ENCODE measurements at places on chromosomes 6 and 20. TPM values are rescaled to one million over a fixed set of nuclear protein-coding genes. Genes with fewer than 3 reads are reported as not detected.

RPN2 gene
- total RNA-seq = 156 TPM

CALHM6 gene
- 43.4 TPM for total RNA-seq

XPO5 gene
- 22.4 TPM for total RNA-seq

PLCB1 gene
- total RNA-seq = 4.7 TPM

SLC17A2 gene
- 0.05 TPM for total RNA-seq

APOBEC2 gene
- 12.0 TPM for total RNA-seq

GLP1R gene
- under 0.01 TPM for total RNA-seq

PPP1R14C gene
- 0.42 TPM for total RNA-seq

FLOT1 gene
- 67.1 TPM for total RNA-seq

CGAS gene
- total RNA-seq = 6.1 TPM

ZBP1 gene
- total RNA-seq = 2.0 TPM

BCAS1 gene
- total RNA-seq = 0.38 TPM

C6orf163 gene
- total RNA-seq = 1.7 TPM

NOX3 gene
- total RNA-seq = not detected

- no peak overlapping the region for H3K27ac ChIP-seq
- H3K4me1 ChIP-seq = no peaks in the 10 kb centered on the region
- no peak overlapping the region for H3K4me3 ChIP-seq
- no peak for DNase-seq
- H3K27me3 ChIP-seq = no peaks in the 10 kb centered on the region
Measured at GRCh38 chr6:14596410-14596809, 478.8 kb downstream of the CD83 start.

- no peak overlapping the region for H3K27ac ChIP-seq
- H3K36me3 ChIP-seq = no peaks in the 10 kb centered on the region
- H3K4me3 ChIP-seq = no peak overlapping the region
- DNase-seq = no peak
- H3K27me3 ChIP-seq = no peaks in the 10 kb centered on the region
Measured at GRCh38 chr6:20686142-20686541, 151.9 kb downstream of the CDKAL1 start.

GRCh38 chr6:38168126-38168525, 348.6 kb downstream of the ZFAND3 start:
- no peak overlapping the region for H3K27ac ChIP-seq
- no peaks in the 10 kb centered on the region for H3K36me3 ChIP-seq
- H3K27me3 ChIP-seq = no peaks in the 10 kb centered on the region
- no peak for DNase-seq
- no peak overlapping the region for H3K4me3 ChIP-seq

- no peak overlapping the region for H3K27ac ChIP-seq
- H3K36me3 ChIP-seq = no peaks in the 10 kb centered on the region
- H3K4me3 ChIP-seq = no peak overlapping the region
- no peak for DNase-seq
- no peaks in the 10 kb centered on the region for H3K27me3 ChIP-seq
Measured at GRCh38 chr6:85360794-85361642, 88.9 kb upstream of the NT5E start.

GRCh38 chr6:37759221-37760144, 60.0 kb upstream of the ZFAND3 start:
- H3K4me3 ChIP-seq = no peak overlapping the region
- no peak for DNase-seq
- no peak overlapping the region for H3K27ac ChIP-seq
- no peaks in the 10 kb centered on the region for H3K36me3 ChIP-seq

DNA sequence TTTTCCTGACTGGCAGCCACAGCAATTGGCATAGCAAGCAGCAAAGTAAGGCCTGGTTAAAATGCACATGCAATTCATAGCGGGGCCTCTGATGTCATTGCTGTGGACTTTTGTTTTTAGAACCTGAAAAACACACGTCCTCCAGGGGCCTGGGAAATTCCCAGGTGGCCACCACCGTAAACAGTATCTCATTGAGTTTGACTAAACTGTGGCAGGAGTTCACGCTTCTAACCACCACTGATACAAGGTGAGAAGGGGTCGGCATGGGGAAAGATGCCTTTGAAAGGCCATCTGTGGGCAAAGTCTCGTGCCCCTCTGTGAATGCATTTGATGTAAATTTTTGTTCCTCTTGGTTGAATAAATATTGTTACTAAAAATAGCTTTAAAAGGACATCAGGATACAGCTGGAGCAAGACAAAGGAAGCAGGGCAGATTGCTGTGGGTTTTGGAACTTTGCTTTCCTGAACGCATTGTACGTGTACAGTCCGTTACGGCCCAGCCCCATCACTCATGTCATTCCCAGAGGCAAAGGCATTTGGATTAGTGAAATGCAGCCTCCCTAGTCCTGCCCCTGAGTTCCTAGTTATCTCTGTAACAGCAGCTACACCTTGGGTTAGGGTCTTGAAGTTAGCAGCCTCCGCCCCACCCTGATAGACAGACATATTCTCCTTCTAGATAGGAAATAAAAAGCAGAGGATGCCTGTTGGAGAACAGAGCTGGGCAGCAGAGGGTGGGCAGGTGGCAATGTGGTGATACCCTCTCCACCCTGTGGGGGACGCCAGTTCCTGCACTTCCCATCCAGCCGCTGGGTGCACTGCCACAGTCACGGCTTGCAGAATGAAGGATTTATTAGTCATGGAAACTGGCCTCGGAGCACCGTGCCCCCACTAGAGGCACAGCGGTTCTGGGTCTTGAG, 80.3 kb downstream of the ZDHHC14 start:
- H3K27ac ChIP-seq = no peak overlapping the region
- H3K36me3 ChIP-seq = no peaks in the 10 kb centered on the region
- no peak for DNase-seq

DNA sequence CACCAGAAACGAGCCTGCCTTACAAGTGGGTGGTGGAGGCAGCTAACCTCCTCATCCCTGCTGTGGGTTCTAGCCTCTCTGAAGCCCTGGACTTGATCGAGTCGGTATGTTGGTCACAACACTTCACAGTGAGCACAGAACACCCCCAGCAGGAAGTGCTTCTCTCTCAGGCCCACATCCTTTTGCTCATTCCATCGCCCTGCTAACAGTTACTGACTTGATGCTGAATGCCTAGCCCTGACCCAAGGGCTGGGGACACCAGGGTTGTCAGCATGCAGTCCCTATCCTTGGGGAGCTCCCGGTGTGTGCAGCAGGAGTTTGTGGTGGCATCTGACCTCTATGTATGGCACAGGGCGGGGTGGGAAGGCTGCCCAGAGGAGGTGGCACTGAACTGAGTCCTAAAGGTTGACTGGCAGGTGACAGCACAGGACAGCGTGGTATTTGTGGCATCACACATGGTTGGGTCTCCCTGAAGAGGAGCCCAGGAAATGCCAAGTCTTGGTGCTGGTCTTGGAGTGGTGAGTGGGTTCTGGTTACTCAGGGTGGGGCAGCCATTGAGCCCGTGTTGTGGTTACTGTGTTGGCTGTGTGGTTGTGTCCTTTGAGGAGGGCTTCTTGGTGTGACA, 26.7 kb downstream of the GTSF1L start:
- no peak for DNase-seq
- H3K27ac ChIP-seq = no peak overlapping the region
- H3K36me3 ChIP-seq = peaks cover 32% of the 10 kb centered on the region
- H3K4me3 ChIP-seq = no peak overlapping the region
- no peaks in the 10 kb centered on the region for H3K4me1 ChIP-seq

- DNase-seq = no peak
- no peak overlapping the region for H3K27ac ChIP-seq
- H3K36me3 ChIP-seq = no peaks in the 10 kb centered on the region
Measured at GRCh38 chr20:39861381-39861780, 827.7 kb downstream of the MAFB start.

DNA sequence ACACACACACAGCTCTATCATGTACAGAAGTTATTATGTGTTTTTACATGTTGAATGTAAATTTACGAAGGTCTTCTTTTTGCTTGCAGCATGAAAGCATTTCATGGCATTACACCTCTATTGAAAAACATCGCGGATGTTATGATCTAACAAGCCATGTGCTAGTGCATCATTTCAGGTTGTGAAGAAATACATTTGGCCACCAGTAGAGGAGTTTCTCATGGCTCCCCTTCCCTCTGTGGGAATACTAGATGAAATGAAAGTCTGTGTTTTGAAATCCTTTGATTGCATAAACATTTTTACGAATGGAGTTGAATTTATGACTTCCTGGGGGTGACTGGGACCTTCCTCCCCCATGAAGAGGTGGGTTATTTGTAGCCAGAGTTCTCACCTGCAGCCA, 17.7 kb downstream of the MAS1 start:
- no peaks in the 10 kb centered on the region for H3K27me3 ChIP-seq
- H3K4me1 ChIP-seq = no peaks in the 10 kb centered on the region
- H3K4me3 ChIP-seq = no peak overlapping the region
- H3K36me3 ChIP-seq = no peaks in the 10 kb centered on the region
- no peak for DNase-seq
- H3K27ac ChIP-seq = no peak overlapping the region

GRCh38 chr6:80338201-80338836, 231.8 kb downstream of the BCKDHB start:
- no peak overlapping the region for H3K4me3 ChIP-seq
- H3K4me1 ChIP-seq = no peaks in the 10 kb centered on the region
- H3K27ac ChIP-seq = no peak overlapping the region
- H3K27me3 ChIP-seq = no peaks in the 10 kb centered on the region

DNA sequence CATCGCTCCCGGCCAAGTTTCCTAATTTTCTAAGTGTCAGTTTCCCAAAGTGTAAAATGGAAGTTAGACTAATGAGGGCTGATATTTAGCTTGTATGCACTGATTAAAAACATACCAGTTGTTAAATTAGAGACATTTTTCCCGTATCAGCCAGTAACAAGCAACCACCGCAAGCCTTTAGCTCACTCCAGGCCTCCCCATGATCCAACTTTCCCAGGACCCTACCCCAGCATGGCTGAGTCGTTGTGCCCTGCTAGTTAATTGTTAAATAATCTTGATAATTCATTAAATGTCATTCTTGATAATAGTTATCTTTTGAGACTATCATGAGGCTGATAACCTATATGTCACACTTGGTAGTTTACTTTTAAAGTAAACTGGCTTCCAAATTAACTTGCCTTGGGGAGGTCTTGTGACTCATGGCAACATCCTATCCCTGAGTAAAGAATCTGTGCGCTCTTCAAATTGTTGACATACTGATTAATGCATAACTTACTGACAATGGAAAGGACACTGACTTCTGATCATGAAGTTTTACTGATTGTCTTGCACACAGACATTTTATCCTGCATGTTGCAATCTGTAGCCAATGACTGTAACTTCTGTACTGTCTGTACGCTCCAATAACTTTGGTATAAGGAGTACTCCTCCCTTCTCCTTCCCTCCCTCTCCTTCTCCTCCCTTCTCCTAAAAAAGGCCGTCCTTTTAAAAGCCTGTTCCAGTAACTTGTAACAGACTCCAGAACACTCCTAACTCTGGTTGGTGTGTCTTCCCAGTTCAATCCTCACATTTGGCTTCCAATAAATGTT, 6.3 kb upstream of the GTF3C6 start:
- H3K36me3 ChIP-seq = no peaks in the 10 kb centered on the region
- DNase-seq = no peak
- no peak overlapping the region for H3K27ac ChIP-seq

DNA sequence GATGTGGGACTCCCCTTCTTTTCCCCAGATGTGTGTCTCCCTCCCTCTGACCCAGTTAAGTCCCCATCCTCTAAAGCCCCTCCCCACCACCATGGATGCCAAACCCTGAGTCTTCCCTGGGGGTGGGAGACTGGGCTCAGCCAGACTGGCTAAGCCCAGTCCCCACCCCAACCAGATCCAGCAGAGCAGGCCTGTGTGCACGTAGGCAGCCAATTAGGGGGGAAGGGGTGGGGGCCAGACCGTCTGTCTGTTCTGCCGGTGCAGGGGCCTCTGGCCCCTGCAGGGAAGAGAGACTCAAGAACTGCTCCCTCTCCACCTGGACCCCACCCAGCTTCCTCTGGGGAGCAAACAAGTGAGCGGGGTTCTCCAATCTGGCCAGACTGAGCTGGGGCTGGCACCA, 605 bp downstream of the COX4I2 start:
- no peaks in the 10 kb centered on the region for H3K4me1 ChIP-seq
- peaks cover 11% of the 10 kb centered on the region for H3K27me3 ChIP-seq
- H3K4me3 ChIP-seq = no peak overlapping the region
- H3K27ac ChIP-seq = no peak overlapping the region

GRCh38 chr20:20390393-20390792, 22.5 kb downstream of the INSM1 start:
- H3K4me3 ChIP-seq = no peak overlapping the region
- no peaks in the 10 kb centered on the region for H3K36me3 ChIP-seq
- no peak for DNase-seq
- no peak overlapping the region for H3K27ac ChIP-seq

GRCh38 chr20:49285813-49286494, 8.1 kb upstream of the ZNFX1 start:
- H3K4me3 ChIP-seq = no peak overlapping the region
- DNase-seq = no peak
- H3K4me1 ChIP-seq = no peaks in the 10 kb centered on the region
- peaks cover 90% of the 10 kb centered on the region for H3K36me3 ChIP-seq
- no peaks in the 10 kb centered on the region for H3K27me3 ChIP-seq
- H3K27ac ChIP-seq = no peak overlapping the region

- H3K4me3 ChIP-seq = no peak overlapping the region
- H3K4me1 ChIP-seq = no peaks in the 10 kb centered on the region
- DNase-seq = no peak
- peaks cover 4% of the 10 kb centered on the region for H3K36me3 ChIP-seq
- no peak overlapping the region for H3K27ac ChIP-seq
Measured at GRCh38 chr20:8007490-8007889, 12.1 kb downstream of the TMX4 start.

GRCh38 chr6:88616380-88616779, 347.0 kb downstream of the RNGTT start:
- no peaks in the 10 kb centered on the region for H3K36me3 ChIP-seq
- no peak for DNase-seq
- no peaks in the 10 kb centered on the region for H3K27me3 ChIP-seq
- no peak overlapping the region for H3K27ac ChIP-seq
- no peaks in the 10 kb centered on the region for H3K4me1 ChIP-seq
- no peak overlapping the region for H3K4me3 ChIP-seq

- no peaks in the 10 kb centered on the region for H3K27me3 ChIP-seq
- DNase-seq = peak; percentile 56
- H3K36me3 ChIP-seq = no peaks in the 10 kb centered on the region
- peaks cover 9% of the 10 kb centered on the region for H3K4me1 ChIP-seq
- H3K27ac ChIP-seq = peak overlapping the region; percentile 87
- peak overlapping the region; percentile 50 for H3K4me3 ChIP-seq
Measured at GRCh38 chr20:51541189-51542032, 1.1 kb downstream of the NFATC2 start.

GRCh38 chr6:85672623-85673022, 29.9 kb upstream of the SYNCRIP start:
- no peak overlapping the region for H3K4me3 ChIP-seq
- H3K27me3 ChIP-seq = no peaks in the 10 kb centered on the region
- H3K36me3 ChIP-seq = peaks cover 8% of the 10 kb centered on the region
- no peak overlapping the region for H3K27ac ChIP-seq
- H3K4me1 ChIP-seq = peaks cover 13% of the 10 kb centered on the region

GRCh38 chr6:28474441-28475219, 31.3 kb upstream of the ZSCAN23 start:
- no peak overlapping the region for H3K4me3 ChIP-seq
- no peak overlapping the region for H3K27ac ChIP-seq
- H3K4me1 ChIP-seq = no peaks in the 10 kb centered on the region
- no peaks in the 10 kb centered on the region for H3K36me3 ChIP-seq
- H3K27me3 ChIP-seq = peaks cover 13% of the 10 kb centered on the region

GRCh38 chr6:56381801-56382251, 134.4 kb upstream of the COL21A1 start:
- H3K4me1 ChIP-seq = no peaks in the 10 kb centered on the region
- no peak for DNase-seq
- no peaks in the 10 kb centered on the region for H3K27me3 ChIP-seq
- H3K36me3 ChIP-seq = no peaks in the 10 kb centered on the region
- no peak overlapping the region for H3K27ac ChIP-seq

Measured in thymus (tissue), 14 donors.